ENCODE measurements at places on chromosomes 2 and 18.

DNA sequence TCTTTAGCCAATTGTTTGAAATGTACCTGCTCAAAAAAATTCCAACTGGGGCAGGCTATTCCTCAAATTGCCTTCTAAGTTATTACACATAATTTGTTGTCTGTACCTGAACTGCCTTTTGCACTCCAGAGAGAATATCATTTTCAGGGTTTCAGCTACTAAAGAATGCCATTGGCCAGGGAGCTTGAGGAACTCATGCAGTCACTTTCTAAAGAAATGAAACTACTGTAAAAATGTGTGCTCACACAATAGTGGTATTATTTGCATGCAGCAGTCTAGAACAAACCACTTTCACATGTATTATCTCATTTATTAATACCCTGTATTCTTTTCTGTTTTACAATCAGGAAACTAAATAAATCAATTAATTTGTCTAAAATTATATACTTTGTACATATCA lies 152.2 kb downstream of the PID1 start:
- no peak for DNase-seq

DNA sequence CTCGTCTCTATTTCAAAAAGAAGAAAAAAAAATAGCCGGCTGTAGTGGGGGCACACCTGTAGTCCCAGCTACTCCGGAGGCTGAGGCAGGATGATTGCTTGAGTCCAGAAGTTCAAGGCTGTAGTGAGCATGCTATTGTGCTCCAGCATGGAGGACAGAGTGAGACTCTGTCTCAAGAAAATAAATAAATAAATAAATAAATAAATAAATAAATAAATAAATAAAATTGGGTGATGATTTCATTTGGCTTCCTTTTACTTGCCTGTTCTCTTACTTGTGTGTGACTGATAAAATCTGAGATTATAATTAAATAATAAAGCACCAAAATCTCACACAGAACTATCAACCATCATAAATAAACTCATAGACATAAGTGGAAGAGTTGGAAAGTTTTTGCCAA lies 657.8 kb downstream of the NRXN1 start:
- DNase-seq: no peak

DNA sequence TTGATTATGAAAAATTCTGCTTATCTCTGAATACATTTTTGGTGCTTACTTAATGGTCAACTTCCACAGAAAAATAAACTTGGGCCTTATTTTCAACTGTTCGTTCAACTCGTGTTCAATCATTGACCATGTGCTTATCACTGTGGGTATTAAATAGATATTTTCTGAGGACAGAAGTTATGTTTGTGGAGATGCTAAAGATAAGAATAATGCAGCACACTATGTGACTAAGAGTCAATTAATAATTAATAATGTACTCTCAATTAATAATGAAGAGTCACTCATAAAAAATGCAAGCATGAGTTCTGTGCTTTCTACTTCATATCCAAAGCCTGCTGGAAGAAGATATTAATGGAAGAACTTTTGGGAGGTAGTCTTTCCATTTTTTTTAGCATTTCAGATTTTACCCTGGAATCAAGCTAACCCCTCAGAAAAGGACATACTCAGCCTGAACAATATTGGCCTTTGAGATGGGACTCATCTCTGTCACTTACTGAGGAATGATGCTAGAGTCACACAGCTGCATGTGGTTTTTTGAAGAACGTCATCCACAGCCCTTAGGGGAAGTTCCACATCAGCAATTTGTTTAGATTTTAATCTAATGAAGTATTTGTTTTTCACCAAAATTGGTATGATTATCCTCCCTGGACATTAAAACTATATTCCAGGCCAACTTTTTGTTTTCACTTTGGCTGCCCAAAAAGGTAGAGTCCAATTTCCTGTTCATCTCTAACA lies 191.9 kb upstream of the CRIM1 start:
- DNase-seq: no peak

- DNase-seq: no peak
Observed at GRCh38 chr2:235106874-235107639, 155.2 kb downstream of the SH3BP4 start.

DNA sequence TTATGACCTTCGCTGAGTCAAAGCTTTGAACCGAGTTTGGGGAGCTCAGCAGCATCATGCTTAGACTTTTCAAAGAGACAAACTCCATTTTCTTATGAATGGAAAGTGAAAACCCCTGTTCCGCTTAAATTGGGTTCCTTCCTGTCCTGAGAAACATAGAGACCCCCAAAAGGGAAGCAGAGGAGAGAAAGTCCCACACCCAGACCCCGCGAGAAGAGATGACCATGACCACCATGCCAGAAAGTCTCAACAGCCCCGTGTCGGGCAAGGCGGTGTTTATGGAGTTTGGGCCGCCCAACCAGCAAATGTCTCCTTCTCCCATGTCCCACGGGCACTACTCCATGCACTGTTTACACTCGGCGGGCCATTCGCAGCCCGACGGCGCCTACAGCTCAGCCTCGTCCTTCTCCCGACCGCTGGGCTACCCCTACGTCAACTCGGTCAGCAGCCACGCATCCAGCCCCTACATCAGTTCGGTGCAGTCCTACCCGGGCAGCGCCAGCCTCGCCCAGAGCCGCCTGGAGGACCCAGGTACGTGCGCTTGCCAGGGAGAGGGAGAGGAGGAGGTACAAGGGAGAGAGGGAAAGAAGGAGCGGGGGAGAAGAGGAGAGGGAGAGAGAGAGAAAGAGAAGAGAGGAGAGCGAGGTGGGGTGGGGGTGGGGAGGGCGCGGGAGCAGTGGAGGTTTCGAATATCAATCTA lies at the start of gene DLX1:
Gene DLX1 (plus strand): TSS at position 48 of the 700 bp plus-strand sequence. CDS start 171 bp downstream, at position 219.
- no peak for DNase-seq

DNA sequence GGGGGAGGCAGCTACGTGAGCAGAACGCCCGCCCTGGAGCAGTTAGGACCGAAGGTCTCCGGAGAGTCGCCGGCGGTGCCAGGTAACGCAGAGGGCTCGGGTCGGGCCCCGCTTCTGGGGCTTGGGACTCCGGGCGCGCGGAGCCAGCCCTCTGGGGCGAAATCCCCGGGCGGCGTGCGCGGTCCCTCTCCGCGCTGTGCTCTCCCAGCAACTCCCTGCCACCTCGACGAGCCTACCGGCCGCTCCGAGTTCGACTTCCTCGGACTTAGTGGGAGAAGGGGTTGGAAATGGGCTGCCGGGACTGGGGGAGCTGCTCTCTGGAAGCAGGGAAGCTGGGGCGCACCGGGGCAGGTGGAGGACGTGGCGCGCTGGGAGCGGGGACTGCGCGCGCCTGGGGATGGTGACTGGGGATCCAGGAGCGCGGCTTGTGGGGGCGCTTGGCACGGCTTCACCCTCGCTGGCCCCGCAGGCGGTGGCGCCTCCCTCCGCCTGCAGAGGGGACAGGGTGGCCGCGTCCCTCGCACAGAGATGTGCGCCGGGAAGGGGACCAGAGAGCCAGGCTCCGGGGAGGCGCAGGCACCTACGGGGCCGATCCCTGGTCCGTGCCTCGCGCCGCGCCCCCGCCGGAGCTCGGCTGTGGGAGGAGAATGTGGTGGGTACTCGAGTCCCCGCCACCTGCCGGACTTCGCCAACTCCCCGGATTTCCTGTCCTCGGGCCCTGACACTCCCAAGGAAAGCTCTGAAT lies 688 bp downstream of the CDH20 start:
- no peak for DNase-seq

DNA sequence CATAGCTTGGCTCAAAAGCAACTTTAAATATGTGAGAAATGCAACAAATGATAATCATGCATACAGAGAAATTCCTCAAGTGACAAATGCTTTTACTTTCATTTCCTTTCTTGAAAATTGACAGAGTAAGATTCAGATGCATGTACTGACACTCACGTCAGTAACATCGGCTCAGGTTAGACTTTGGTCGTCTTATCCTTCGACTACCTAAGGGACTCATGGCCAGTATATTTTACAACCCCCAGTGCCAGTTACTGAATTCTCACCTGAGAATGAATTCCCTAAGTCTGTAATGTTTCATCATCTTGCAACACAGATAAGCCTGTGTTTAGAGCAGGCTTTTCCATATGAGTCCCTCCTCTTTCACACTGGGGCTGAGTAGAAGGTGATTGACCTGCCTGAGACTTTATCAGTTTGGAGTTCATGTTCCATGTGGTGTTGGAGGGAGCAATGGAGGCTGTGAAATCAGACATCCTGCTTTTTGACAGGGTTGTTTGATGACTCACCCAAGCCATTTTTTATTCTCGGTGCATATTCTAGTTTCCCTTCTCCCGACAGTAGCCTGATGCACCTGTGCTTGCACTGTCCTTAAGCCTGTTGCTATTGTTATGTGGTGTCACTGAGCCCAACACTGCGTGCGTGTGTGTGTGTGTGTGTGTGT lies 30.5 kb upstream of the ATP8B1 start:
- no peak for DNase-seq

DNA sequence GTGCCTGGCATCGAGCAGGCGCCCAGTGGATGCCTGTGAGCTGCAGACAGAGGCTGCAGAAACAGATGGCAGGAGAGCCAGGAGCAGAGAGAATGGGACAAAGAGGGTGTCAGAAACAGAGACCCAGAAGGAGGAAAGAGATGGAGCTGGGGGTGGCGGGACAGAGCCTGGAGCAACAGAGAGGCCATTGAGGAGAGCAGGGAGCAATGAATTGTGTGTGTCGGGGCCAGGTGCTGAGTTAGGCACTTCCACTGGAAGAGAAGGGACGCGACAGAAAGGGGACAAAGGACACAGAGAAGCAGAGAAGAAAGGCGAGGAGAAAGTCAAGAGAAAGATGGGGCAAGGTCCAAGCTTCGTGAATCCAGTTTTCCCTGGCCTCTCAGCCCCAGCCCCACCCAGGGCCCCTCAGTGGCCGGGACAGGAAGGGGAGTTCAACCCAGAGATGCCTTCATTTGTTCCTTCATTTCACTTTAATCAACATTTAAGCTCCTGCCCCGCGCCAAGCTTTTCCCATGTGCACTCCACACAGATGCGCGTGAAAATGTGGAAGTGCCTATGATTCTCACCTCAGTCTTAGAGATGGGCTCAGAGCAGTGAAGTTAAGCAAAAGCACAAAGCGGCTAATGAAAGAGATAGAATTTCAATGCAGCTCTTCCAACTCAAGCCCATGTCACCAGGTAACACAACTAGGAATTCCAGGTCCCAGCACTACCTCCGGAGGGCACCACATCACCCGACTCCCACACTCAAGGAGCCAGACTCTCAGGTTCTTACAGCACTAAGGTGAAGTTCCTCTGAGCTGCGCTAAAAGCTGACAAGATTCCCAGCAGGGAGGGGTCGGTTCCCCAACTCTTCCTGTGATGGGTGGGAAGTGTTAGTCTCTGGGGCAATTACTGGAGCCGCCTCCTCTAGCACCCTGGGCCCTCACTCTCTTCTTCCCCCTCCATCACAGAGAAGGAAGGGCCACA lies 55.1 kb downstream of the TNS1 start:
- no peak for DNase-seq

GRCh38 chr2:120368086-120368485 lies 22.1 kb downstream of the INHBB start:
- no peak for DNase-seq

DNA sequence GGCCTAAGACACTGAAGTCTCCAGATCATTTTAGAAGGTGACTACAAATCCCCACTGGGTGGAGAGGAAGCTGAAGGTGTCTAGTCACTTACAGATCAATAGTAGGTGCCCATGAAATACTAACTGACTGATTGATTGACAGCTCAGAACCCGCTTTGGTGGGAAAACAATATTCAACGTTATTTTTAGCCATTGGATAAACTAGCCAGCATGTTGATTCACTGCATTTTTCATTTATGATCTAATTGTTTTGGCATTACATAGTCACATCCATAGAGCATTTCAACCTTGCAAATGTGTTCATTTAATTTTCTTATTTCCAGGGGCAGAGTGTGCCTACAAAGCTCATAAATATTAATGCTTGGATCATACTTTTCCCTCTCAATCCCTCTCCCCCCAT lies 162.3 kb downstream of the MREG start:
- DNase-seq: no peak

GRCh38 chr2:168848225-168848624 lies 42.0 kb downstream of the SPC25 start:
- no peak for DNase-seq

DNA sequence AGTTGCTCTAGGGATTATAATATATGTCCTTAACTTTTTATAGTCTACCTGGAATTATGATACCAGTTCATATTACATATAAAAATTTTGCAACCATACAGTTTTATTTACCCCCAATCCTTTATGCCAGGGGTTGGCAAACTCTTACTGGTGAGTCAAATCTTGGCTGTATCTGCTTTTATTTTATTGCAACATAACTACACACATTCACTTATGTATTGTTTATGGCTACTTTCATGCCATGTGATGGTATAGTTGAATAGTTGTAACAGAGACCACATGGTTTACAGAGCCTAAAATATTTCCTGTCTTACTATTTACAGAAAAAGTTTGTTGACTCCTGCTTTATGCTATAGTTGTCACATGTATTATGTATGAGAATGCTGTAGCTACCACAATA lies 25.8 kb upstream of the DLX2 start:
- no peak for DNase-seq

DNA sequence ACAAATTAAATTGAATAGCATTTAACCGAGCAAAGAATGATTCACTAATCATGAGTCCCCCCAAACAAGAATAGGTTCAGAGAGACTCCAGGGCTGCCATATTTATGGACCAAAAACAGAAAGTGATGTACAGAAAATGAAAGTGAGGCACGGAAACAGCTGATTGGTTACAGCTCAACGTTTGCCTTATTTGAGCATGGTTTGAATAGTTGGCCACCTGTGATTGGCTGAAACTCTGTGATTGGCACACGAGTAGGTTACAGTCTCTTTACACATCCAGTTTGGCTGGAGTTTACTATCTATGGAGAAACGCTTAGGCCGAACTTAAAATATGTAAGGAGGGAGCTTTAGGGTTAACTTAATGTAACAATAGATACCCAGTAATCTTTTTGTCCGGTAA lies 27.0 kb upstream of the DPYSL5 start:
- DNase-seq: no peak

GRCh38 chr2:32947484-32948143 lies 861 bp downstream of the LTBP1 start:
- DNase-seq: no peak

- DNase-seq: no peak
Observed at GRCh38 chr2:210072922-210073509, 70.6 kb downstream of the RPE start.

GRCh38 chr2:179020156-179020750 lies 29.7 kb downstream of the CCDC141 start:
- DNase-seq: no peak

DNA sequence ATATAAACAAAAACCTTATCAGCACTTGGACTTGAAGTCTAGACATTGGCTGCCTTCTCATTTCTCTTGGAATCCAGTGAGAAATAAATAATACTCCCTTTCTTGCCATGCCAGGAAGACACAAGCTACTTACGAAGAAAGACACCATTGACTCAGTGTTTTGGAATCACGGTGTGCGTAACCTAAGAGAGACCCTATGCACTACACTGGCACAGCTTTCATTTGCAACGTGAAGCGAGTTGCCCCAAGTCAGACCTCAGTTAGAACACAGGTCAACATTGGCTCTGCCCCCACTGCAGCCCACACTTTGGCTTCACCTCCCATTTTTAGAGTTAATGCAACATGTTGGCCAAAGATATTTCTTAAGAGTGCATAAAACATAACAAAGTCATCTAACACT lies 54.2 kb downstream of the PIEZO2 start:
- DNase-seq: no peak

All from omental fat pad (tissue), 4 donors.